NCI-H345 (cell line): ENCODE measurements at places on chromosomes 2 and 18.

- DNase-seq, result no peak
Observed at GRCh38 chr2:150919901-150920300, 341.8 kb downstream of the RBM43 start.

- peak; percentile 76 for DNase-seq
Observed at GRCh38 chr2:227471924-227472264, at the start of gene AGFG1. Gene AGFG1 (plus strand): TSS chr2:227472156. CDS start chr2:227472422, 266 bp downstream.

DNA sequence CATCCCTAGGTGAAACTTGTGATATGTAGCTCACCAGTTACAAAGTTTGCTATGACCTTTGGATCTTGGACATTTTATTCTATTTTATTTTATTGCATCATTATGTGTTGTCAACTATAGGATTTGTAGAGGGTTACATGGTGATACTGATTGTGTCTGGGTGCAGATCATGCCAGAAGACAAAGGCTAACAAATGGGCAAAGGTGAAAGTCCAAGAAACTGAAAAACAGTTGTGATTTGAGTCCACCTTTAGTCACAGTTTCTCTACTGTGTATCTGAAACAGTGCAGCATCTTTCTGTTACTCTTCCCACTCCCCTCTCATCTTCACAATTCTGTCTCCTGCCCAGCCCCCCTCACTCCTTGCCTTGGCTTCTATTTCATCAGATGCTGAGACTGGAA lies 111.9 kb upstream of the LYPD6 start:
- no peak for DNase-seq

GRCh38 chr2:28521663-28522062 lies 25.8 kb downstream of the PLB1 start:
- no peak for DNase-seq

GRCh38 chr2:105834931-105835330 lies 90.2 kb downstream of the NCK2 start:
- no peak for DNase-seq

DNA sequence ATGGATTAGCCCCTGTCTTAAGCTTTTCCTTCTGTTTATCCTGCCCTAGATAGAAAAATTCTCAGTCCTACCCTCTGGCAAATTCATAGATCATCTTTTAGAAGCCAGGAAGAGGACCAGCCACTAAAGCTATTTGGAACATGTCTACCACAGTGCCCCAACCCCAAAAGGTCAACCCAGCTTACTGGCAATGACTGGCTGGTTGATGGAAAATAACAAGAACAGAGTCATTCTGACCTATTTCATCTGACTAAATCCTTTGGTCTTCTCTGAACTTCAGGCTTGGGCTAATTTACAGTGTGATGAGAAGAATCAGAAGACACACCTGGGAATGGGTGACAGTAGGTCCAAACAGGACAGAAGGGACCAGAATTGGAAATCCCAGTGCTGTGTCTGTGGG lies 227.3 kb upstream of the CCDC68 start:
- DNase-seq, result no peak

DNA sequence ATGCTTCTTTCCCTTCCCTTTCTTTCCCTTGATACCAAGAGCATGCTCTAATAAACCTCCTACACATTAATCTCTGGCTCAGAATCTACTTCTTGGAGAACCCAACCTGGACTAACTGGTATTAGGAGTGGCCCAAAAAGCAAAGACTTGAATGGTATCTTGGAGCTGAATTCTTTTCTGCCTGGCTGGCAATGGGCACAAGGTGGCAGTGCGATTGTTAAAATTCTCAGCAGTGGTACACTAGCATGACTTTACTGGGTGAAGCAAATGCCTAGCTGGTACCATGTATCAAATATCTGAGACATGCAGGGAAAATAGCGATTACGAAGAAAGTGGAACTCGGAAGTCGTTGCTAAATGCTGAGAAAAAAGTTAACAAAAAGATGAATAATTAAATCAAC lies 376.1 kb downstream of the XIRP2 start:
- peak; percentile 15 for DNase-seq

DNA sequence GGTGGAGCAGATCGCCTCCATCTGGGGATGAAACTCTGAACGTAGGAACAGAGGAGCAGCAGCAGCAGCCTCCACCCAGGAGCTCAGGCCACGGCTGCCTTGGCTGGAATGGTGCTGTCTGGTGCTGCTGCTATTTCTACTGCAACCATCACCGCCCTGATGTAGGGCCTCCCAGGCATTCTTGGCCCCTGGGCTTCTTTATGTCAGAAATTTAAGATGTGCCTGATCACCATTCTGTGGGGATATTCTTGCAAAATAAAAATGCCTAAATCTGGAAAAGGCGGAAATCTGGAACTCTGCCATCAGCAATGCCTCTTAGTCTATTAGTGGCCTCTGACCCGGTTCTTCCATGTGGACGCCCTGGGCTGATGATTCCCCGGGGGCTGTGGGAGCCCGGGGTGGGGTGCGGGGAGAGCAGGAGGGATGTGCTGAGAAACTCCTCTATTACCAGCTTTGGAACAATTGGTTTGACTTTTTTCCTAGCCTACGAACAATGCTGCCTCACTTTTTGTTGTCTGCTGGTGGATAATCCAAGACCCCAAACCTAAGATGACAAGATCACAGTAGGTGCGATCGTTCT lies 47.2 kb downstream of the FAM124B start:
- no peak for DNase-seq

- DNase-seq, result no peak
Observed at GRCh38 chr2:188414869-188415753, 123.4 kb downstream of the GULP1 start.

GRCh38 chr2:184452907-184453306 lies 145.4 kb upstream of the ZNF804A start:
- DNase-seq, result no peak

DNA sequence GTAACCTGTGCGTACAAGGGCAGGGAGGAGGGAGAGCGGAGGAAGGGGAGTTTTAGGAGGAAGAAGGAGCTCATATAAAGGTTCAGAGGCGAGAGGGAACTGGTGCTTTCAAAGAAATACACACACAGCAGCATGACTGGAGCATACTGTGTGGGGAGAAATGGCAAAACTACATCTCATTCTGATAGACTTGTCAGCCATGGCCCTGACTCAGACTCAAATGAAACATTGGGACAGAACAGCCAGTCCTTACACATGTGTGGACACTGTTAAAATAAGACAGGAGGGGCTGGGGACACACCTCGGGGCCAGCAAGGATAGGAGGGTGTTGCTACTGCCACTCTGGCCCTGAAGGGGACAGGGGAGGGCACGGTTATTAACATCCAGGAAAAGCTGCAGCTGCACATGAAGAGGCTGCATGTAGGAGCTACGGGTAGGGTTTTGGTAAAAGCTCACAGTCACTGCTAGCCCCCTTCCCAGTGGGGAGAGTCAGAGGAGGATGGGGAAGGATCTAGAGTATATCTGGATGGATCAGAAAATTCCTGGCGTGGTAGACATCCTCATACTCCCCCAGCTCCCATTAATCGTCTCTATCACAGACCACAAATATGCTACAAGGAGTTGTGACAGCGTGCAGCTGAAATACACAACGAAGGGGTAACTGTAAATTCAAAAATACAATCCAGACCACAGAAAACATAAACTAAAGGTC lies 110.5 kb downstream of the GATA6 start:
- no peak for DNase-seq

GRCh38 chr2:46723346-46723745 lies 192.3 kb downstream of the MCFD2 start:
- no peak for DNase-seq

GRCh38 chr2:175599966-175600831 lies 401.9 kb downstream of the LNPK start:
- peak; percentile 35 for DNase-seq

DNA sequence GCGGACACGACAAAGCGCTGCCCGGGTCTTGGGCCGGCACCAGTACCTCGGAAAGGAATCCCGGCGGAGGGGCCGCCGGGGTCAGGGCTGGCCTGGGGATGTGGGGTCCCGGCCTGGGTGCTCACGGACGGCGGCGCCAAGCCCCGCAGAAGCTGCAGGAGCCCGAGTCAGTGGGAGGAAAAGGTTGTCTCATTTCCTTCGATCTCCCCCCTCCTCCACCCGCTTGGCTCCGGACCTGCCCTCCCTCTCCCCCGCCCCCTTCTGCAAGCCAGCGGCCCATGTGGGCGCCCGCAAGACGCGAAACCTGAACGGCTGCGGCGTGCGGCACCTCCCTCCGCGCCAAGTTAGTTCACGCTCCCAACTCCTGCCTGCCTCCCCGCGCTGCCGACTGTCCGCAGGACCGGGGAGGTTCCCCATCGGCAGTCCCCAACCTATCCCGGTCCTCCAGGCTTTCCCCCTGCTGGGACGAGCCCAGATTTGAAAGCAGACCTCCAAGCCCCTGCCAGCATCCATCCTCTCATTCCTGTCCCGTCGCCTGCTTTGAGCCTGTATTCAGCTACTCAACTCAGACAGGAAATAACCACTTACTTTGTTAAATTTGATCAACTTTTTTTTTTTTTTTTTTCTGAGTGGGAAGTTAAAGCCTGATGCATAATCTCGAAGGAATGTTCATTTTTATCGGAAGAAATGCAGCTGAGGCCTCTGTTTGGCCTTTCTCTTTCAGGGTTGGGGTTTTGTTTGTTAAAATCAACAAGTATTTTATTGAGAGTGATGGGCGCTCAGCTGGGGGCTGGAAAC lies at the start of gene EVA1A:
Gene EVA1A (minus strand): TSS at position 172 of the 798 bp plus-strand sequence. CDS start 42,799 bp downstream, outside the sequence.
- DNase-seq, result peak; percentile 45

GRCh38 chr2:190789074-190790004 lies 91.3 kb upstream of the GLS start:
- DNase-seq, result no peak

- no peak for DNase-seq
Observed at GRCh38 chr2:117983040-117983439, 30.8 kb downstream of the CCDC93 start.

DNA sequence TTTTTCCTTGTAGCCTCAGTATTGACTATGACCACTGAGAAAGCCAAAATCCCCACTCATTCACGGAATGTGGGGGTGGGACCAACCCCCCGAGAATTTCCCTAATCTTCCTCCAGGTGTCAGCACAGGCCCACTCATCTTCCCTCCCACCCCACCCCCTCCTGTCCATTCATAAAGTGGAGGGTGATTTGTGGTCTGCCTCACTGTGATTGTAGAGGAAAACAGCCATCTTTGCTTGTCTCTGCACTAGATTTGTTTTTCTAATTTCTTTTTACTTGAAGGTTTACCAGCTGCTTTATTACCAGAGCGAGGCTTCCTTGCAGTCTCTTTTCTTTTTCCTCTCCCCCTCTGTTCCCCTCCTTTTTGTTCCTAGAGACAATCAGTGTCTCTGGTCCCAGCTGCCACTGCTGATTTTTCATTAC lies 171.8 kb downstream of the ICOS start:
- peak; percentile 20 for DNase-seq

DNA sequence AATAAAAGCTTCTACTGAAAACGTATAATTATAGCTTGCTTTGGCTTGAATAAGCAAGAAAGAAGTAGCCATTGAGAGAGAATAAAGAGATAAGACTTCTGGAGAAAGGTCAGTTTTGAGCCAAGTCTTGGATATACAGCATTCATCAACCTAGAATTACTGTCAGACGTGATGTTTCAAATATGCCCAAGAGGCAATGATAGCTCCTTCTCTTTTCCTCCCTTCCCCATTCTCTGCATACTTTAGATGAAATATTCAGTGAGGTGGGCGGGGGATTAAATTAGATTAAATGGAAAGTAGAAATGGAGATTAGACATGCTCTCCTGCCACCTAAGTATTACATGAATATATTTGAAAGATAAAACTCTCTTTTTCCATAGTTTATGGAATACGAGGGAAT lies 8.7 kb downstream of the ANTXR1 start:
- DNase-seq, result no peak

DNA sequence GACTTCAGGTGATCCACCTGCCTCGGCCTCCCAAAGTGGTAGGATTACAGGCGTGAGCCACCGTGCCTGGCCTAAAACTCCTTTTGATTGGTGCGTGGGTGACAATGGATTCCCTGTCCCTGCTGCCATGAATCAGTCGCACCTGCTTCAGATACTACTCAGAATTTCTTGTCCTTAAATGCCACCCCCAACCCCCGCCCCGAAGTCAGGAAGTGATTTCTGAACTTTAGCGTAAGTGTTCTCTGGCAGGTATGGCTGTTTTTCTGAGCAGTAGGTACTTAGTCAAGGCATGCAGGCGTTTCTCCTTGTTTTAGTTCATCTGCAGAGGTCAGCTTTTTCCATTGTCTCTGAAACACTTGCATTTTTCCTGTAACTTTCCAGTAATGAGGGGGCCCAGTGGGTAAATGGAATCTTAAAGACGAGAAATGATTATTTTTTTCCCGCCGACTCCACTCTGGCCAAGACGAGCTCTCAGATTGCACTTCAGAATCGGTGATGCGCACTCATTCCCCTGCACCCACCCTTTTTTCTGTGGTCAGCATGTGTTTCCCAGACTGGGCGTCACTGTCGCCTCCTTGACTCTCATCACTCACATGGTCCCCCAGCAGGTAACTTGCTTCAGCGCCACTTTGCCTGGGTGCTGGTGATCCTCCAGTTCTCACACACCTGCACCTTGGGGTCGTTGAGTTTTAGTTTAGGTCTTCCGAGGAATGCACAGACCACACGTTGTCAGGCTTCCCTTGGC lies 179.7 kb downstream of the GBX2 start:
- no peak for DNase-seq

DNA sequence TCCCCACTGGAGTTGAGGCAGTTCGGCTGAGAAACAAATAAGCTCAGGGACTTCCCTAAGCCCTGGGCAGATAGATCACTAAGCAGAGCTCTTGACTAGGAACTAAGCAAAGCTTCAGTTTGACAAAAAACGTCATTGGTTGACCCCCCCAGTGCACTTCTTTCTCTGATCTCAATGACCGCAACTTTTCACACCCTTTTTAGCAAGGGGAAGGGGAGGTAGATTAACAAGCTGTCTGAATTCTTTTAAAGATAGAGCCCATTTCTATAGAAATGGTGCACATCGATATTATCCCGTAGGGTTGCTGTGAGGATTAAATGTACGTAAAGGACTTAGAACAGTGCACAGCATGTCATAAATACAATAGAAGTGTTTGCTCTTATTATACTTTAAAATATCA lies 42.5 kb downstream of the PIEZO2 start:
- no peak for DNase-seq

GRCh38 chr2:181680055-181680936 lies at the start of gene NEUROD1:
Gene NEUROD1 (minus strand): TSS chr2:181680517. CDS start chr2:181678860, 1,657 bp downstream.
- peak; percentile 60 for DNase-seq

DNA sequence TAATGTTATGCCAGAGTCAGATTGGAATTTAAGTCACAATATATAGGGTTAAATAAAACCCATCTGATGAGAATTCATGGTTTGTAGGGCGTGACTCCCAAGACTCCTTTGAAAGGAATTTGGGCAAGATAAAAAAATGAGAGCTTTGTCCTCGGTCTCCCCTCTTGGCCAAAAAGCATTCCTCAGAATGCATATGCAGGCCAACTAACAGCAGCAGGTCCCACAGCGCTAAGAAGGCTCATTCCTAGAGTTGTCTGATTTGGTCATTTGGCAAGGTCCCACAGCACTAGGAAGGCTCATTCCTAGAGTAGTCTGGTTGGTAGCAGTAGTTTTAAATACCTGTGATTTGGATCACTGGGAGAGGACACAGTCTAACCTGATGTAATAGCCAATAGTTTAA lies 106.3 kb upstream of the B3GNT2 start:
- no peak for DNase-seq
